Renal cortical epithelial cell (primary cell): ENCODE measurements at places on chromosomes 11 and 22.

DNA sequence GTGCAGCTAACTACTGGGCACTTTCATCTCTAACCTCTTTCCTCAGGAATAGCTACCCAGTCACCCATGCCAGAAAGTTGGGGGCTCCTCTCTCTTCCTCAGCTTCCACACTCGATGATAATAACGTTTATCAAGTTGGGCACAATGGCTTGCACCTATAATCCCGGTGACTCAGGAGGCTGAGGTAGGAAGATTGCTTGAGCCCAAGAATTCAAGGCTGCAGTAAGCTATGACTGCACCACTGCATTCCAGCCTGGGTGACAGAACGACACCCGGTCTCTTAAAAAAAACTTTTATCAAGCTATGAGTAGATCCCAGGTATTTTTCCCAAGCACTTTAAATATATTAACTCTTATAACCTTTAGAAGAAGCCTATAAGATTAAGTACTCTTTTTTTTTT lies 2.0 kb downstream of the SF3A1 start:
- DNase-seq, result no peak

DNA sequence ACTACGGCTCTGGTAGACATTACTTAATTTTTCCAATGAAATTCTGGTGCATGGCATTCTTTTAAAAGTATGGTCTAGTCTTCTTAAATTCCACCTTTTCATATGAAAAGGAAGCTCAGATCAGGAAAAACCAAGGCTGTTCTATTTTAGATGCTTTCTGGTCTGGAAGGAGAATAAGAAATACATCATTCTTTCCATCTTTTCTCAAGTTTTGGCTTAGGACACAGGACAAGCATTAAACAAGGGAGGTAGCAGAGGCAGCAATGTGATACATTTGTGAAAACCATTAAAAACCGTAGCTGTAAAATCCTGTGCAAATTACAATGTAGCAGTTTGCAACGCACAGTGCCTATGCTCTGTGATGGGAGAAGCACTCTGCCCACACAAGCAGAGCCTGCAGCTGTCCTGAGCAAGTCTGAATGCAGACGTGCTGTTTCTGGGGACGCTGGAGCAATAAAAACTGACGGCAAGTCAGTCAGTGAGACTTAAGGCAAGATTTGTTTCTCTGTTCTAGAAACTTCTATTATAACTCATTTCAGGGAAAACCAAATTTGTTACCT lies 23.7 kb downstream of the NAP1L4 start:
- no peak for DNase-seq

GRCh38 chr22:49600468-49600867 lies 227.2 kb downstream of the BRD1 start:
- DNase-seq, result no peak

DNA sequence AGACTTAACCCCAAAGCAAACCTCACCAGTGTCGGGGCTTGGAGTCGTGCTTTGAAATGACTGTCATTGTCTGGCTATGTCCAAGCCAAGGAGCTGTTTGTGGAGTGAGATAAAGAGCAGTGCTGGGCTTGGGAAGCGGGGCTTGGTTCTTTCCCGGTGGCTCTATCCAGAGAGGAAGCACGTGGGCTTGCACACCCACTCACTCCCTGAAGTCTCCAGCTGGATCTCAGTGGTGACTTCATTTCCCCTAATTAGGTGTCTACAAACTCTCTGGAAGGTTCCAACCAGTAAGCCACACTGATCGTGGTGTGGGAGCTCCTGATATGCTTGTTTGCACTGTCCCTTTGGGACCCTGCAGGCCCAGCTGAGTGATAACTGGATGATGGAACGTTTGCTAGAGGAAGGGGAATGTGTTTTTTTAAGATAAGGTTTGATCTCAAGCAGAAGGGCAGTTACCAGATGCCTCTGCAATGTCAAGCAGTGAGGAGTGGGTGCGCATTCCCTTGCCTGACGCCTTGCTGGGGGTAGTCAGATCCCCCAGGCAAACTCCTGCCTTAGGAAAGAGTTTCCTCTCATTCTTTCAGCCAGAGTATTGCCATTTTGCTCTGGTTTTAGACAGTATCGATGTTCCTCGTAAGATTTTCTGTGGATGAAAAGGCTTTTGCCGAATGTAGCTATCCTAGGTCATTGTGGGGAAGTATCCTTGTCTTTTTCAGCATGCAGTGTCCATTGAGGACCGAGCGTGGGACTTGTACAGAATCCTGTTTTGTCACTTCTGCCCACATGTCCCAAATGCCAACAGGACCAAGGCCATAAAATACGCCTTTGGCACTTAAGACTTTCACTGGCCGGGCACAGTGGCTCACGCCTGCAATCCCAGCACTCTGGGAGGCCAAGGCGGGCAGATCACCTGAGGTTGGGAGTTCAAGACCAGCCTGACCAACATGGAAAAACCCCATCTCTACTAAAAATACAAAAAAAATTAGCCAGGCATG lies 90.9 kb downstream of the MICAL2 start:
- no peak for DNase-seq

DNA sequence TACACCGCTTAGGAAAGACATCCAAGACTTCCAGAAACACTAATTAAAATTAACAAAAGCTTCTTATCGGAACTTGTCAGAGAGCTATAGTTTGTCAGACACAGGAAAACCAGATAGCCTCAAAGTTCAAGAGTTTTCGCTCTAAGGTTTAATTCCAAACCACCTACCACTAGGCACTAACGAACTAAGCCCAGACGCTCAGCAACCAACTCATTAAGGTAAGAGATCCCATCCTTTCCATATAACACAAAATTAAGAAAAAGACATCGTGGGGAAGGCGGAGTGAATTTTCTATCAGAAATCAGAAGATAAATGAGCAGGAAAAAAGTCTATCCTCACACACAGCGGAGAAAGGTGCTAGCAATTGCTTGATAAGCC lies 382 bp downstream of the IMMP1L start:
- DNase-seq, result peak; percentile 8

DNA sequence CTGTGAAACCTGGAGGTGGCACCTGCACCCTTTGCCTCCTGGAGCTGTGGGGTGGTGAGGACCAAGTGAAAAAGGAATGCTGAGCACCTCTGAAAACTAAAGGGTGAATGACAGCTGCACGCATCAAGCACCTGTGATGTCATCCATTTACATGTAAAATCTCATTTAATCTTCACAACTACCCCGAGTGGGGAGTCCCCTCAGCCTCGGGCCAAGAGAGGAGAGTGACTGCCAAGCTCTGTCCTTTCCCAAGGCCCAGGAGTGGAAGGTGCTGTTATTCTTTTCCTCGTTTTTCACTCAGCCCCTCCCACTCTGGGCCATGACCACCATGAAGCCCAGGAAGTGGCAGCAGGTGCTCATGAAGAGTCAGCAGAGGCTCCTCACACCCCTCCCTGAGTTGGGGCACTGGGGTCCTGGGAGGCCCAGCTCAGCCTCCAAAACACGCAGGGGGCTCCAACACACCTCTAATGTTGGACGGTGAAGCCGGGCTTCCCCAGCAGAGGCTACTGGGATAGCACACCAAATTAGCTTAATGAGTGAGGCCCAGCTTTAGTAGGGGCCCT lies 35.7 kb downstream of the NECTIN1 start:
- no peak for DNase-seq

DNA sequence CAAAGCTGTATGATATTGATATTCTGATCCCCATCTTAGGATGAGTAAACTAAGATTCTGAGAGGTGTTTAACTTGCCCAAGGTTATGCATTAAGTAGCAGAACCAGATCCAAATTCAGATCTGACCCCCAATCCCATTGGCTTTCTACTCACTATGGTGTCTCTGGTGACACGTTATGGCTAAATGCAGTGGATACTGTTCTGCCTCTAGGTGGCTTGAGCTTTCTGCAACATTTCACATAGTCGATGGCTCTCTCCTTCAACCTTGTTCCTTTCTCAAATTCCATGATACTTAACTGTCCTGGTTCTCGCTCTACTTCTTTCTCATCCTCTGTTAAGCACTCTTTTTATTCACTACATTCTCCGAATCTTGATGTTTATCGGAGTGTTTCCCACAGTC lies 9.4 kb downstream of the C11orf97 start:
- DNase-seq, result no peak

DNA sequence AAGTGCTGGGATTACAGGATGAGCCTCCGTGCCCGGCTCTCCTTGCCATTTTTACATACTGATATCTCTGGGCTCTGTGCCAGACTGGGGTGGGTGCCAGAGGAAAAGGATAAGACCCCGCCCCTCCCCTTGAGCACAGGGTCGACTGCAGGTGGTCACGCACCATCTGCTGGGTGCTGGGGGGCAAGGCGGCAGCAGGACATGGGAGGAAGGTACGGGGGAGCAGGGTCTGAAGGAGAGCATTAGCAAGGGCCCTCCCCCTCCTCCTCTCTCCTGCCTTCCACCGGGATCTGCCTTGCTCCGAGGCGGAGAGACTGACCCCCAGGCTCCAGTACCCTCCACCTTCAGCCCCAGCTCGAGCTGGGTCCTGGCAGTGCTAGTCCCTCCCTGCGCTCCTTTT lies 9.7 kb upstream of the PGA3 start:
- no peak for DNase-seq

DNA sequence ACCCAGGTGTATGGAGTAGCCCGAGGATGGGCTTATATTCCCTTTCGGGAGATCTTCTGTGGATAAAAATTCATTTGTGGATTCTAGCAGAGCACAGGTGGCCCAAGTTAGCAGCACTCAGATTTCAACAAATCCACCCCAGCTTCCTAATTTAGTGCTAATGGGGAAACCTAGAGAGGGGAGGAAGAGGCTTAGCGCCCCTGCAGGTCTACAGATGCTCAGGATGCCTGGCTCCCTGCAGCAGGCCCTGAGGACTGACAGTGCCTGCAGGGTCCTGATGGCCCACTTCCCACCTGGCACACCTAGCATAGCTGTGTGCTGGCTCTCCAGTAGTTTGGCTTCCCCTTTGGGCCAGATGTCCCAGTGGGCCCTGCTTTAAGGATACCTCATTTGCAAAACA lies 6.5 kb downstream of the DGAT2 start:
- DNase-seq, result no peak

GRCh38 chr11:118715837-118716260 lies 36.4 kb upstream of the TREH start:
- no peak for DNase-seq

DNA sequence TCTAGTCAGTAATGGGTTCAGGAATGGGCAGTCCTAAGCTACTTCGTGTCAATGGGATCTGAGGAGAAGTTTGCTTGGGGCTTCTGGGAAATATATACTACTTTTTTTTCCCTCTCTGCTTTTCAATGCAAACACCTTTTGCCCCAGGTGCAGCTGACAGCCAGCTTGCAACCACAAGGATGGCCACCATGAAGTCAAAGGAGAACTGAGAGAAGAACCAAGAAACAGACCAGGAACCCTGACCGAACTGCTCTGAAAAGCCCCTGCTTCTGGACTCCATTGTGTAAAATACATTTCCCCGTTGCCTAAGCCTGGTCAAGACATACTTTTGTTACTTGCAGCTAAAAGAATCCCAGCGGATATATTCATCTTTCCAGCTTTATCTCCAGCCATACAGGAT lies 20.1 kb upstream of the CD44 start:
- DNase-seq, result no peak

DNA sequence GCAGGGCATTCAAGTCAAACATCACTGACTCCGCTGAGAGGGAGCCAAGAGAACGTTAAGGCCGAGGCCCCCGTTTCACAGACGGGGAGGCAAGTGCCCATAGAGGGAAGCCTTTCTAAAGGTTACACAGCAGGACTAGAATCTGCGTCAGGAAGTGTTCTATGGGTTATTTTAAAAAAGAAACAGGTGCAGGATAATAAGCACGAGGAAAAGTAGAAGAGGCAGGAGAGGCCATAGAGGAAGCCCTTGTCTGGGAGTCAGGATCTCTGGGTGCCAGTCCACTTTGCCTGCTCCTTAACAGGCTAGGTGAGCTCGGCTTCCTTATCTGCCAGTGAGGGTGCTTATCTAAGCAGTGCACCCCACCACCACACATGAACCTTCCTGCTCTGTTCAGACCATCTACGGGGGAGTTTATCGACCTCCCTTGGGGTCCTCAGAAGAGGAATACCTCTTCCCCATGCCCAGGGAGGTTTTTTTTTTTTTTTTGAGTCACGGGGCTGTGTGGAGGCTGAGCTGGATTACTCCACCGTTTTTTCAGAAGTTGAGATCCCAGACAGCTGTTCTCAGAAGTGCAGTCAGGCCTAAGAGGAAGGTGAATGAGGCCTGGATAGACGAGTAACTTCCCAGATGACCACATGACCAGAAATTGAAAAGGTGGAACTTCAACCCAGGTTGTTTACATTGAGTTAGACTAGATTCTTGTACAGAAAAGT lies 1.2 kb upstream of the FCHSD2 start:
- DNase-seq, result peak; percentile 79

DNA sequence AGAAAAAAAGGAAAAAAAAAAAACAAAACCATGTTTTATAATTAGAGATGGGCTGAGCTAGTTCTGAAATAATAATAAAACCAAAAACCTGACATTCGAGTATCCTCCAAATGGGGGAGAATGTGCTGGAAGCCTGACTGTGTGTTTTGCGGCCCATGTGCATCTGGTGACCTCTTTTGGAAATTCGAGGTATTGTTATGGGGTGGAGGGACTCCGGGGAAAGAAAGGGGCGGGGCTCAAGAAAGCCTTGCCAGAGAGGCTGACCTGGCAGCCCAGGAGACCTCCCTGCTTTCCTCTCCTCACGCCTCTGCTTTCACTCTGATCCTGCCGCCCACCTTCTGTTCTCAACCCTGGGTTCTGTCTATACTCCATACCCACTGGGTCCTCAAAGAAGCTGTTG lies 72.9 kb downstream of the CTTN start:
- no peak for DNase-seq

DNA sequence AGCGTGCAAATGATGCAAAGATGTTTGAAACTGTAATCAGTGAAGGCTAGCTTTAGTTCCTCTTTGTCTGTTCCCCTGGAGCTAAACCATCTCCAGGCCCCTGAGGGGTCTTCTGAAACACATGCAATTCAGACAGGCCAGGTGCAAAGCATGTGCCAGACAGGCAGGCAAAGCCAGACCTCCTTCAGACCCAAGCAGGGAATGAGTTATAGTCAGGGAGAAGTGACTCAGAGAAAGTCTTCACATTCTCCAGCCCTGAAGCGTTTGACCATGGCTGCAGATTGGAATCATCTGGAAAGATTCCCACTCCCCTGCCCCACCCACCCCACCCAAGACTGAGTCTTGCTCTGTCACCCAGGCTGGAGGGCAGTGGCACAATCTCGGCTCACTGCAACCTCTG lies 187.0 kb upstream of the ISX start:
- peak; percentile 54 for DNase-seq

DNA sequence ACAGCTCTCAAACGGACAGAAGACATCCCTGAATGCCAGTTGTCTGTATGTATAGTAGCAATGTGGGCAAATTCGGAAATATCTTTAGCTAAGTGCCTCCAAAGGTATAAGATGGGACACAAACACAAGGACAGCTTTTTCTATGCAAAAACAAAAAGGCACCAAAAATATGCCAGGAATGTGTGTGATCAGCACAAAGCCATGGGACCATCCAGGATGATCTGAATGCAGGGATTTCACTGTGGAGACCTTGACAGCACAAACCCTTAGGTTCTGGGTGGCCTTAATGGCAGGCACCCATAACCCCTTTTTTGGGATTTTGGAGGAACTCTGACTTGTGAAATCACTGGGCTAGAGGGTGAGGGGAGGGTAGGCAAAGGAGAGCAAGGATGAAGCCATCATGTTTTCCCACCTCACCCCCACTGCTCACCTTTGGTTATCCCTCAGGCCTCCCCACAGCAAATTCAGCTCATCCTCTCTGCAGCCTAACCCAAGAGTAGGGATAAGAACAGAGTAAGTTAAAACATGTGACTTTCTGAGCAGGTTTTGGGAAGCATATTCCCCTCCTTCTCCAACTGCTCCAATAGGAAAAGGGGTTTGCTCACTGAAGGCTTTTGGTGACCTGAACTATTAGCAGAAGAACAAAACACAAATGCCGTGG lies 154.6 kb downstream of the SNX19 start:
- DNase-seq, result no peak
